Cerebellar nuclear complex (tissue), 1 donor: ENCODE measurements at places on chromosomes 13 and 19.

- no peak for DNase-seq
Measured at GRCh38 chr19:1252221-1252820, 3.9 kb downstream of the MIDN start.

GRCh38 chr13:41494202-41494601, 36.9 kb downstream of the RGCC start:
- no peak for DNase-seq

GRCh38 chr19:2726904-2727639, 5.9 kb upstream of the DIRAS1 start:
- DNase-seq, result no peak

- no peak for DNase-seq
Measured at GRCh38 chr13:106424805-106425204, 110.7 kb downstream of the EFNB2 start.

DNA sequence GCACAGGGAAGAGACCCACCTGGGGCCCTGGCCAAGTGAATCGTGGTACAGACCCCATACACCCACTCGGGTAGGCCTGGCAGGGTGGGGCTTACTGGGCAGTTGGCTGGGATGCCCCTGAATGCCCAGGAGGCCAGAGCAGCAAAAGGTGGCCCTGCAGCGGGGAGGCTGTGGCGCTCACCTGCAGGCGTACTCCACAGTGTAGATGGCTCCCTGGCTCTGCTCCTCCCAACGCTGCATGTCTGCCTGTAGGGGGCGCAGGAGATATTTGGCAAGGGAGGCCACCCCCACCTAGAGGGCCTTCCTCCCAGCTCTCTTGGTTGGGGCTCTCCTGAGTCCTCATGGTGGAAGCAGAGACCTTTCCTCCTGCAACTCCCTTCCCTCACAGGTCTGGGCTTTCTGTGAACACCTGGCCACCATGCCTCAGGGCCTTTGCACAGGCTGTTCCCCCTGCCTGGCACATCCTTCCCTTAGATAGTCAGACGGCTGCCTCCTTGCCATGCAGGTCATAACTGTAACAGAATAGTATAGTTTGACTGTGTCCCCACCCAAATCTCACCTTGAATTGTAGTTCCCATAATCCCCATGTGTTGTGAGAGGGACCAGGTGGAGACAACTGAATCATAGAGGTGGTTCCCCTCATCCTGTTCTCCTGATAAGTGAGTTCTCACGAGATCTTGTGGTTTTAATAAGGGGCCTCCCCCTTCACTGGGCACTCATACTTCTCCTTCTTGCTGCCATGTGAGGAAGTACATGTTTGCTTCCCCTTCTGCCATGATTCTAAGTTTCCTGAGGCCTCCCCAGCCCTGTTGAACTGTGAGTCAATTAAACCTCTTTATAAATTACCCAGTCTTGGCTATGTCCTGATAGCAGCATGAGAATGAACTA, 5.9 kb downstream of the BORCS8 start:
- DNase-seq, result no peak

GRCh38 chr13:52835071-52835839, 13.2 kb downstream of the PCDH8 start:
- DNase-seq, result no peak

DNA sequence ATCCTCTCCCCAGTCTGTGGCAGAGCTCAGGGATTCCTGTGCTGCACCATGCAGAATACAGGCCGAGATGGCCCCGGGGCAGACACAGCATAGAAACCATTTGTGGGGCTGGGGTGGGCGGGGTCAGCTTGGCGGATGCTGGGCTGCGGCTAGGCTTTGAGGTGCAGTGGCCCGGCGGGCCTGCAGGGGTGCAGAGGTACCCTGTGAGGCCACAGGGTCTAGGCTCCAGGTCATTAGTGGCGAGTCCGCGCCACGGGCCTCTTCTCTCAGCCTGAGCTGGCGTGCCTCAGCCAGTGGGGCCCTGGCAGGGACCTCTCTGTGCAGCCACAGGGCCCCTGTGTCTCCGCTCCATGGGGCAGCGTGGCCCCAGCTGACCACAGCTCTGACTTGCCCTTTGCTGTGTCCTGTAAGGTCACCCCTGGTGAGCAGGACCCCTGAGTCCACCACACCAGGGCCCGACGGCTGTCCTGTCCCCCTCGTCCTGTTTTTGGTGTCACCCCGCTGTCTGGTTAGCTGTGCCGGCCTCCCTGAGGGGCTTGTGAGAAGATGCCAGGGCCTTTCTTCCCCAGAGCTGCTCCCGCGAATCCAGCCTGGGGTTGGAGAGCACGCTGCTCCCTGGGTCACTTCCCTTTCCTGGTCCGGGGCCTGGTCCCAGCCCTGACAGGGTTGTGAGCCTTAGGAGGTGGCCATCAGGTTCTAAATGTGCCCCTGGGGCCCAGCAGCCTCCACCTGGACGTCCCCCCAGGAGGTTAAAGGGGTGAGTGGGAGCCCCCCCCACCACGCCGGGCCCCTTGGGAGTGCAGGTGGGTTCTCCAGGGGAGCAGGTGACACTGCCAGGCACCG, 12.1 kb downstream of the KDM4B start:
- DNase-seq, result no peak

DNA sequence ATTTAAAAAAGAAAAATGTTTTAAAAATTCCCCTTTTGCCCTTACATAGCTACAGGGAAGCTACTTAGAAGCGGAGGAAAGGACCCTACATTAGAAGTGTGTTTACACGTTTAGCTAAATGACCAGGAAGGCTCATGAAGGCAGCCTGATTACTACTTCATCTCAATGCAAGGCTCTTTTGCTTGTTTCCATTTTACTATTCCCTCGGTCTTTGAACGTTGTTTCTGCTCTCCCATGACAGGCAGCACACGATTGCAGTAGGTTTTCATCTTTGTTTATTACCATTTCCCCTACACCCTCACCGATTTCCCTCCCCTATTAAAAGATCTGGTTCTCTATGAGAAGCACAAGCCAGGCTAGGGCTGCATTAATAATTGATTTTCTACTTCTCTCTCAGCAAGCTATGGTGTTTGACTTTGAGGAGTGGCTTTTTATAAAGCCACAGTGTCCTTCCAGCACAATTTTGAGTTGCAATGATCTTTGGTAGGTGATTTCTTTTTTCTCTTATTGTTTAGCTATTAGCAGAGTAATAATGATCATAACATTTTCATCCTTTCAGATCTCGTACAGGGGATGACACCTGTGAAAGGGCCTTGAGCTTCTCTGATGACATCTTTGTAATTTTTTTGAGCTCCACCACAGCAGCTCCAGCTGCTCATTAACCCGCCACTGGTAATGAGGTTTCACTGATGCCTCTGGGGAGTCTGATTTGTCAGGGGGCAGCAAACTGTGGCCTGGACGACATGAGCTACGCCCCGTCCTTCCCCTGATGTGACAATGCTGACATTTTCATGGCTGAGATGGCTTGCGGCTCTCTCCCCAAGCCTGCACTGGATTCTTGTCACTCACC, 670.3 kb downstream of the UQCRFS1 start:
- DNase-seq, result no peak

DNA sequence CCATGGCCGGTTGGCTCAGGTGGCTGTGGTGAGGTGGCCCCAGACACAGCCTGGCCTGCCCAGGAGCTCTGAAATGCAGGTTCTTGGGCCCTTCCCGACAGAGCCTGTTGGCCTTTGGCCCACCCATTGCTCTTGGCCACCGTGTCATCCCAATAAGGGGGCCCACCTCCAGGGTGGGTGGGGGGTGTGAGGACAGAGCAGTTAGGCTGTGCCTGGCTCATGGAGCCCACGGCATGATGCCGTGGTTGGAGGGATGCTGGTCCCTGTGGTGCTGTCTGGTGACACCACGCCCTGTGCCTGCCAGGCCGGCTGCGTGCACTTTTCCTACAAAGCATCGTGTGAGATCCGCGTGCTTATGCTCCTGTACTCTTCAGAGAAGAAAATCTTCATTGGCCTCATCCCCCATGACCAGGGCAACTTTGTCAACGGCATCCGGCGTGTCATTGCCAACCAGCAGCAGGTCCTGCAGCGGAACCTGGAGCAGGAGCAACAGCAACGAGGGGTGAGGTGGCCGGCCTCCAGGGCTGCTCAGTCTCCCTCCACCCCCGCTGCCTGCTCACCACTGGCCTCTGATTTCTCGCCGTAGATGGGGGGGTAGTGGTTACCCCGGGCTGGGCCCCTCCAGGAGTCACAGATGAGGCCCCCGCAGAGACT, 7.6 kb downstream of the PNKP start:
- DNase-seq, result no peak

GRCh38 chr19:30930941-30931706, 418.1 kb downstream of the TSHZ3 start:
- no peak for DNase-seq

DNA sequence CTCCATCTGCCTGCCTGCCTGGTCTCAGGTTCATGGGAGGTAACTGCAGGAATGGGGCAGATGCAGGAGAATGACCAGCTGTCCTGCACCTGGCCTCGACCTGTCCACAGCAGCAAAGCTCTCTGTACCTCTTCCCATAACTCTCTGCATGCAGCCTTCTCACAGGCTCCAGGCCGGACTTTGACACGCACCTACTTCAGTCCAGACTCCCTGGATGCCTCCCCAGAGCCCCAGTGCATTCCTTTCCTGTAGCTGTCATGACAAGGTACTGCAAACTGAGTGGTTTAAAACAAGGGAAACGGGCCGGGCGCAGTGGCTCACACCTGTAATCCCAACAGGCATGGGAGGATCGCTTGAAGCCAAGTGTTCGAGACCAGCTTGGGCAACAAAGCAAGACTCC, 3.3 kb downstream of the NANOS2 start:
- no peak for DNase-seq

DNA sequence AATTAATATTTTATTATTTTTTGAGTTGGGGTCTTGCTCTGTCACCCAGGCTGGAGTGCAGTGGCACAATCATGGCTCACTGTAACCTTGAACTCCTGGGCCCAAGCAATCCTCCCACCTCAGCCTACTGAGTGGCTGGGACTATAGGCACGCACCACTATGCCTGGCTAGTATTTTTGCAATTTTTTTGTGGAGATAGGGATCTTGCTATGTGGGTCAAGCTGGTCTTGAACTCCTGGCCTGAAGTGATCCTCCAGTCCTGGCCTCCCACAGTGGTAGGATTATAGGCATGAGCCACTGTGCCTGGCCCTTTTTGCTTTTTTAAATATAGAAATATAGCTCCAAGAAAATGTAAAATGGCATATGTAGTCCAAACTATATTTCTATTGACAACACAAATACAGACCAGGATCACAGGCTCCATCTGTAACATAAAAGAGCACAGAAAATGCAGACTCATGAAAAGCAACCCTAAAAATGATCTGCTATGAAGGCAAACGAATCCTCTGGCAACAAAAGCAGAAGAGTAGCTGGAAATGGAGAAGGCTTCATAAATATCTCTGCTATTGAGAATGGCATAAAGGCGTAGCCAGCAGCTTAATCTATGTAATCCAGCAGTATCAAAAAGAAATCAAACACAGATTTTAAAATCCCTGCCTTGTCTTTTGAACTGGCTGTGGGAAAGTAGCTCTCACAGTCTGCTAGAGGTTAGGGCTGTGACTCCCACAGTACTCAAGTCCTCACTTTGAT, 200.6 kb downstream of the LHFPL6 start:
- no peak for DNase-seq

DNA sequence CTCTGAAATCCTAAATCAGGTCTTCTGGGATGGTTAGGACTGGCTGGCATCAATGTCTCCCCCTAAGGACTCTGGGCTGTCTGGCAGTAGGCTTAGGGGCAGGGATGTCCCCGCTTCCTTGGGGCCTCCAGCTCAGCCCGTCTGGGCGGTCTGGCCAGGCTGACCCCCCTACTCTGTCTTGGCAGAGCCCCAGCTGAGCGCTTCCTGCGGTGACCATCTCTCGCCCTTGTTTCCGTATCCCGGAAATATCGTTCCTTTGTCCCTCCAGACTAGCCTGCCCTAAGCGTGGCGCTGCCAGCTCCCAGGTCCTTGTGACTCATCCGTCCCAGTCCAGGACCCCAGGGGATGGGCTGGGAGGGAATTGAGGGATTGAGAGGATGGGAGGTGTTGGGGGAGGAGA, 11.3 kb downstream of the GTPBP3 start:
- DNase-seq, result no peak

DNA sequence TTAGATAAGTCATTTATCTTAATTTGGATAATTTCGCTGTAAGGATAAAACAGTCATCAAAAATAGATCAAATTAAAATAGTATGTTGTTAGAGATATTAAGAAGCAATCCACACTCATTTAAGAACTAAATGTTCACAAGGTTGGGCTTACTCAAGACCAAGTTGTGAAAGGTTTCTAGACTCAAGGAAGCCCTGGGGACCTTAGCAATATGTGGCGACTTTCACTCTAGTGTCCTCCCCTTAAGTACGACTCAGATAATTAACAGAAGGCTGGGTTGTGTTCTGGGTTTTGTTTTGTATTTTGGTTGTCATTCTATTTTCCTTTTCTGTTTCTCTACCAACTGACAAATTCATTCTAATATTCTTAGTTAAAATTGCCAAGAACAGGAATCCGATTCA, 1008.0 kb downstream of the PCDH9 start:
- DNase-seq, result no peak

GRCh38 chr19:3434630-3435553, 45.4 kb downstream of the SMIM24 start:
- DNase-seq, result peak; percentile 62

- DNase-seq, result no peak
Measured at GRCh38 chr19:3229346-3229743, 4.9 kb downstream of the CELF5 start.
